ENCODE measurements at places on chromosomes 16 and 17.

GRCh38 chr17:81380666-81381518 lies 14.4 kb upstream of the BAHCC1 start:
- DNase-seq = no peak

DNA sequence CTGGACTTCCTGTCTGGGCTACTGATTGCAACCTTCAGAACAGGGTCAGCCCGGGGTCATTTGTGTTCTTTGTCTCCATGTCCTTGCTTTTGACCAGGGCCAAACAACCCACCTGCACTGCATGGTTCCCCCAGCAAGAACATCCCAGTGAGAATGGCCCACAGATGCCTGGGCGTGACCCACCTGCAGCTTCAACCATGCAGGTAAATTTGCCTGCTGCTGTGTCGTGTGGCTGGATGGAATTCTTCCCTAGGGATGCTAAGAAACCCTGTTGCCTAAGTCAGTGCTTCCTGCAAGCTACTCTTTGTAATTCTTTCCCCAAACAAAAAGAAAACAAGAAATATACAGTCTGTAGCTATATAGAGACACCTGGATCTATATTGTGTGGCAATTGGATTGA lies 12.5 kb downstream of the CDH13 start:
- DNase-seq = no peak

- DNase-seq = no peak
Measured at GRCh38 chr17:45341533-45342158, 24.8 kb upstream of the MAP3K14 start.

DNA sequence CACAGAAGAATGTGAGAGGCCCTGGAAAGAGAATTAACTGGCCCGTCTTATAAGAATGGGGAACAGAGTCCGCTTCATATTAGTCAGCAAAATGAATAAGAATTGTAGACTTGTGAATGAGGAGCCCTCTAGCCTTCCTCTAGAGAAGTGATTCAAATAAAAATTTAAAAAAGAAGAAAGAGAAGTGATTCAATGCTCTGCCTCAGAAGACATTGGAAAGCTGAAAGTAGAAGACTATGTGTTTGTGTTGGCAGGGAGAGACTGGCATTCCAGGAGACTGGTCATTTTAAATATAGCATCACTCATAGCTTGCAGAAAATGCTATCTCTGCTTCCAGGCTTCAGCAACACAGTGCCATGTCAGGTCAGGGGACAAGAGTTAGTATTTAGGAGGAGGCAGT lies 190.6 kb upstream of the HS3ST3A1 start:
- DNase-seq = peak; percentile 56

DNA sequence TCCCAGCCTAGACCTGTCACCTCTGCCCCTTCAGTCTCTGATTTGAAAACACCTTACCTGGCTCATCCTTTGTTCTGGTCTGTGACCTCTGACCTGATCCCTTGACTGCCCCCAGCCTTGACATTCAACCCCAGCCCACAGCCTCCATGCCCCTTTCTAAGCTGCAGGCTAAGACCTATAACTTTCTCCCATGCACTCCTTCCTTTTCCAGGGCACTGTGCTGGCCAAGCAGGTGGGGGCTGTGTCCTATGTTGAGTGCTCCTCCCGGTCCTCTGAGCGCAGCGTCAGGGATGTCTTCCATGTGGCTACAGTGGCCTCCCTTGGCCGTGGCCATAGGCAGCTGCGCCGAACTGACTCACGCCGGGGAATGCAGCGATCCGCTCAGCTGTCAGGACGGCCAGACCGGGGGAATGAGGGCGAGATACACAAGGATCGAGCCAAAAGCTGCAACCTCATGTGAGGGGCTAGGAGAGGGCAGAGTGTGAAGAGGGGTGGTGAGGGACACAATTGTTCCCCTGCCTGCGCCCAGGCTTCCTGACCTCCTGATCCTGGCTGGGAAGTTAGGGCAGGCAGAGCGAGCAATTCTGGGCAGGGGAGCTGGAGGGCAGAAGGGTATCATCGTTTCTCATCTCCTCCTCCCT lies 3.3 kb downstream of the RND2 start:
- DNase-seq = no peak

DNA sequence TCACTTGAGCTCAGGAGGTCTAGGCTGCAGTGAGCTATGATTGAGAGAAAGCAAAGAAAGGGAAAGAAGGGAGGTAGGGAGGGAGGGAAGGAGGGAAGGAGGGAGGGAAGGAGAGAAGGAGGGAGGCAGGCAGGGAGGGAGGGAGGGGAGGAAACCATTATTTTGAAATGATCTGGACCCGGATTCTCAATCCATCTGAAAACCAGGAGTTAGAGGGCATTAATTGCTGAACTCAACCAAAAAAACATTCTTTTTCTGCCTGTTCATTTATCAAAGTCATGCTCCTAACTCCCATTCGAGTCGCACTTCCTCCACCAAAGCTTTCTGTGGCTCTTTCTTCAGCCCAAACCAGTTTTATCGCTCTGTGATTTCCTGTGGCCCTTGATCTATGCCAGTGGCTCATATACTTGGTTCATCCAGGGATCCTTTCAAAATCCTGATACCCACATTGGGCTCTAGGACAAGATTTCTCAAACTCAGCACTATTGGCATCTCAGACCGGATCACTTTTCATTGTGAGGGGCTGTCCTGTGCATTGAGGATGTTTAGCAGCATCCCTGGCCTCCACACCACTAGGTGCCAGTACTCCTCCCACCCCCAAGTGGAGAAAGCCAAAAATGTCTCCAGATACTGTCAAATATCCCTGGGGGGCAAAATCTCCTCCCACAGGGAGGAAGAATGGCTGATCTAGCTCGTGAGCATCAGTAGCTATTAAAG lies 38.2 kb downstream of the CMTM4 start:
- DNase-seq = peak; percentile 38

DNA sequence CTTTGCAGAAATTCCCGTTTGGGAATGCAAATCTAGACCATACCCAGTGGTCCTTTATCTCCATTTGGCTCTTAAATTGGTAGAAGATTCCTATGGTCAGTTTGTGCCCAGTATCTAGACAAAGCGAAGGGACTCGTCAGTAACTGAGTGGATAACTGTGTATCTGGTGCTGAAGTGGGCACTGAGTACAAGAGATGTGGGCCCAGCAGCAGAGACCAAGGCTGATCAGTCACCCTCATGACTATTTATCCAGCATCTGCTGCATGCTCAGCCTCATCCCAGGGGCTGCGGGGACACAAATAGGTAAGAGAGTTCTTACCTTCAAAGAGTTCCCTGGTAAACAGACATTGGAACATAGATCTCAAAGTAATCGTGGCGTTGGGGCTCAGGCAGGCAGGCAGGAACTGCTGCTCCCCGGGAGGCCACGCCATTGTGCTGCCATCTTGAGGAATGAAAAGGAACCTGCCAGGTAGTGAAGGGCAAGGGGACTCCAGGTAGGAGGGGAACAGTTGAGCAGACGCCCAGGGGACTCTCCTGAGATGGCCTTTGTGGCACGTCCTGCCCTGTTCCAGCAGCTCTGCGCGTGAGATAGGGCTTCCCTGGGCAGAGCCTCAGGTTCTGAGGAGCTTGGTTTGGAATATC lies 10.3 kb downstream of the NT5M start:
- DNase-seq = peak; percentile 29

DNA sequence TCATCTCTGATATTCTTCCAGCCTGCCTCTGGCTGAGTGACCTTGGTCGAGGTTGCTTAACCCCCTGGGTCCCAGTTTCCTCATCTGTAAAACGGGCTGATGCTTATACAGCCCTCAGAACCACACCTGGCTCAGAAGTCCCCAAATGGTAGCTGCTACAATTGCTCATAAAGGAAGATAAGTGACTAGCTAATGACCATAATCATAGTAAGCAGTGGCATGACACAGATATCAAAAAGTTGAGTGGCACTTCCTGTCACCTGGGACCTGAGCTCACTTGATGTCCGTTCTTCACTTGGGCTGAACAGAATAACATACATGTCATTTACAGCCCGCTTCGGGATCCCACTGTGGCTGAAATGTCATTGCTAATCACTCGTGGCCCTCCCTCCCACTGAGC lies 1.8 kb downstream of the MGRN1 start:
- no peak for DNase-seq

- no peak for DNase-seq
Measured at GRCh38 chr16:3793161-3793576, 75.8 kb upstream of the TRAP1 start.

DNA sequence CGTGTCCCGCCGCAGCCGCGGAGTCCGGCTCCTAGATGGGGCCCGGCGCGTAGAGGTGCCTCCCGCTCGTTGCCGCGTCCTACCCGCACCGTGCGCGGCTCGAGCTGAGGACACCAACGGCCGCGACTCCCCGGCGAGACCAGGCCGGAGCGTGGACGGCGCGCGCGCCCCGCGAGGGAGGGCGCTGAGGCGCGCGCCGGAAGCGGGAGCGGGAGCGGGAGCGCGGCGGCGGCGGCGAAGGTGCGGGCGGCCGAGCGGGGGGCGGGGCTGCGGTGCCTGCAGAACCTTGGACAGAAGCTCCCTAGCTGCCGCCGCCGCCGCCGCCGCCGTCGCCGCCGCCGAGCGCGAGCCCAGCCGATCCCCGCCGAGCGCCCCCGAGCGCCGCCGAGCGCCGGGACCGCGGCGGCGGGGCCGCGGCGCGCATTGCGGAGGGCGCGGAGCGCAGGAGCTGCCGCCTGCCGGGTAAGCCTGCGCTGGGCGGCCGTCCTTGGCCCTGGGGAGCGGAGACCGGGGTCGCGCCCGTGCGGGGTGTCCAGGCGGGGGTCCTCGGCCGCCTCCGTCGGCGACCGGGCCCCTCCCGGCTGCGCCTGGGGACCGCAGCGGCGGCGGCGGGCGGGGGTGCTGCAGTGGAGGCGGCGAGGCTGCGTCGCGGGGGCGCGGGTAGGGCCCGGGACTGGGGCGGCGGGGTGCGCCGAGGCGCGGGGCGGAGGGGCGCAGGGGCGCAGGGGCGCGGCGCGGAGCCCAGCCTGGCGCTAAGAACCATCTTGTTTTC lies at the start of gene CDK5R1:
Gene CDK5R1 (plus strand): TSS at position 293 of the 772 bp plus-strand sequence. CDS start 628 bp downstream, outside the sequence.
- DNase-seq = peak; percentile 70

DNA sequence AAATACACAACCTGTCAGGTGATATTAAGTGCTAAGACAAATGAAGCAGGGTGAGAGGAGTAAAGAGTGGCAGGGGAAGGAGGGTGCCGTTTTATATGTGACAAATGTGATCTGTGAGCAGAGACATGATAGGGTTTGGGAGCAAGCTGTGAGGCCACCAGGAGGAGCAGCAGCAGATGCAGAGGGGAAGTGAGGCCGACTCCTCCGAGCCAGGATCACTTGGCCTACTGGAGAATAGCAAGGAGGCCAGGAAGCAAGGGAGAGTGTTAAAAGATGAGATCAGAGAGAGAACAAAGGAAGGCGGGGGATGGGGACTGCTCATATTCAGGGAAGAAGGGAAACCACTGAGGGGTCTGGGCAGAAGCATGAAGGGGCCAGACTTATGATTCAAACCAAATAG lies 129.4 kb downstream of the TANGO6 start:
- DNase-seq = peak; percentile 49

- DNase-seq = no peak
Measured at GRCh38 chr16:61366006-61366405, 670.2 kb downstream of the CDH8 start.

GRCh38 chr16:79698341-79698753 lies 97.8 kb upstream of the MAF start:
- no peak for DNase-seq

DNA sequence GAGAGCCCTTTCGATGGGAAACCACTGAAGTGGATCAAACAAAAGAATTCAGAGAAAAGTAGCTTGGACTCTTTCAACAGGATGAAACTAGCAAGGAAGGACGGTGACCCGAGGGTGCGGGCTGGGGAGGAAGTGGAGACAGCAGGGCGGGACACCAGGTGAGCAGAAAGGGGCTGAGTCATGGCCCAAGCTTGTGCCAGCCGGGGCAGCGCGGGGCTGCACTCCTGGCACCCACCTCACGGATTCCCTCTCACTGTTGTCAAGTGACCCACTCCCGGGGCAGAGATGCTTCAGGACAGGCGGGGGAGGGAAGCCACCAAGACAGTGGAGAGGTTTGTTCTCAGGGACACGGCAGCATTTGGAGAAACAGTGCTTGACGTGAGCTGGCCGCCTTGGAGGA lies 10.7 kb upstream of the RNF222 start:
- DNase-seq = no peak

DNA sequence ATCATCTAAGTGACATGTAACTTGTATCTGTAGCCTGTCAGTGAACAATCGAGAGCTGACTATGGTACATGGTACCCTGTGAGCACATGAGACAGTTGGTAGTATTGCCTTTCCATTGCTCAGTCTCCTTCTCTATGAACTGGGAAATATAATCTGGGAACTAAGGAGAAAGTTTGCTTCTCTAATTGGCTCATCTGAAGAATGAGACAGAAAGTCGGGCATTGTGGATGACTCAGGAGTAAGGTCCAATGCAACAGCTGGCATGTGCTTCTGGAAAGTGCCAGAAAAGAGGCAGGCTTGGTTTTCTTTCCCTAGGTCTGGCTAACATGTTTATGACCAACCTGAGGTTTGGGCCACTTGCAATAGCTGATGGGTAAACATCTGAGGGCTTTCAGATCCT lies 51.9 kb downstream of the ZZEF1 start:
- DNase-seq = no peak

DNA sequence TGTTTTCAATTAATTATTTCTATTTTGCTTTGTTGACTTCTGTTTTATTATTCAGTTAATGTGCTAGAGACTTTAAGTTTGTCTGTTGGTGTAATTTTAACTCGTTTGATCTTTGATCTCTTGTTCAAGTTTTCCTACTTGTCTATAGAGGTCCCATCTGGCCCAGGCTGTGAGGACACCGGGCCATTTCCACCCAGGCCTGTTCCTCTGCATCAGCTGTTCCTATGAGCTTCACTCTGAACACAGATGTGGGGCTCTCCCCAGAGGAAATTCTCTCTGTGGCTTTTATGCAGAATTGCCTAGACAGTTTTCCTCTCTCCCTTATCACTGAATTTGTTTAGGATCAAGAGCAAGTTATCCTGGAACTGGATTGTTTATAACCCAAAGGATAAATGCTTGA lies 44.7 kb downstream of the MYO18A start:
- DNase-seq = no peak

- no peak for DNase-seq
Measured at GRCh38 chr16:2095918-2096582, 39.6 kb downstream of the PKD1 start.

GRCh38 chr17:73119631-73120030 lies 27.1 kb upstream of the SLC39A11 start:
- no peak for DNase-seq

GRCh38 chr17:5621026-5621425 lies 36.7 kb upstream of the NLRP1 start:
- peak; percentile 15 for DNase-seq

GRCh38 chr17:10624969-10625368 lies 32.1 kb downstream of the MYH3 start:
- no peak for DNase-seq

GRCh38 chr17:2177235-2177811 lies 122.4 kb downstream of the HIC1 start:
- no peak for DNase-seq

DNA sequence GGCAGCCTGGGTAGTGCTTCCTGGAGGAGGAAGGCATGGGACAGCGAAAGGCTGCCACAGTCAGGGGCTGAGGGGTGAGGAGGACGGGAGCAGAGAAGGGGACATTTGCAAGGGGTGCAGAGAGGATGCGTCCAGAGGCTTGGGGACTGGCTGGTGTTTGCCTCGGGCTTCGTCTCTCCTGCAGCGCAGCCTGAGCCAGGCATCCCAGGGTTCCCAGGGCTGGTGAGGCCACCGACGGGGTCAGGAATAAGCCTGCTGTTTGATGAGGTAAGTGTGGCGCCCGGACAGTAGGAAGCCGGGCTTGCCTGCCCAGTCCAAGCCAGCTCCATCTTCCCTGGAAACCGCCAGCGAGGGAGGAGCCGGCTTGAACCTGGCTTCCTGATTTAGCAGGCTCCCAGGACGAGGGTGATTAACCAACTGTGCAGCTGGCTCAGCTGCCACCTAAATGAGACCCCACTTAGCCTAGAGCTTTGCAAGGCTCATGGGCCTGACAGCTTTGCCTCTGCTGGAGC lies 47.8 kb downstream of the PITPNM3 start:
- no peak for DNase-seq

- peak; percentile 16 for DNase-seq
Measured at GRCh38 chr16:48501516-48502377, 108.2 kb downstream of the N4BP1 start.

All from OCI-M1 (cell line).